AG04450 (cell line): ENCODE measurements at places on chromosomes 11 and 22.

GRCh38 chr22:19540394-19540793 lies 16.2 kb upstream of the CLDN5 start:
- DNase-seq, result no peak

DNA sequence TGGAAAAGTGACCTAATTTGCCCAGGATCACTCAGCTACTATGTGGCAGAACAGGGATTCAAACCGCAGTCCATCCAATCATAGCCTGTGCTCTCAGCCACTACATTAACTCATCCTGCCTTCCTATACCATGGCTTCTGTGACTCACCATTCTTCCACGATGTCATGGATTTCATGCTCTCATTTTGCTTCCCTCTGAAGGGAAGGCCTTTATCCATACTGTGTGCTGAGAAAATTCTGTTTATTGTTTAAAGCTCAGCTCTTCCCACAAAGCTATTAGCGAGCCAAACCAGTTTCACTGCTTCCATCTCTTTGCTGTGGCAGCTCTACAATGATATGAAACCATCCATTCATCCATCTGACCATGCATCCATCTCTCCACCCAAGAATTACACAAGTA lies 289.9 kb downstream of the TENM4 start:
- DNase-seq, result peak; percentile 30

DNA sequence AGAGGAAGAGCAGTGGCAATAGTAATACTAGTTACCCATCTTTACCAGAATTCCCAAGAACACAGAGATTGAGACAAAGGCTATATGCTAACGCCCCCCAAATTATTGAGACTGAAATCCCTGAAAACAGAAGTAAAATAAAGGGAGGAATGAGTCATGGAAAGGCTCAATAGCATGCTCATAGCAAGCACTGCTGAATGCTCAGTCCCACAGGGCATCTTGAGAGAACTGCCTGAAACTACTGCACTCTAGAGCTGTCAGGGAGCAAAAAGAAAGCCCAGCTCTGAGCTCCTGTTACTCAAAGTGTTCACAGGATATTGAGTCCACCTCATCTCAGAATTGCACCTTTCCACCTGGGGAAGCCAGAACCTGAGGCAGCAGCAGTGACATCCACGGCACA lies 44.1 kb upstream of the FIBIN start:
- DNase-seq, result no peak

GRCh38 chr11:130381317-130381716 lies 47.1 kb downstream of the ADAMTS8 start:
- DNase-seq, result no peak
